CD4-positive, alpha-beta T cell (primary cell): ENCODE measurements at places on chromosomes 6 and 20. TPM values are rescaled to one million over a fixed set of nuclear protein-coding genes. Genes with fewer than 3 reads are reported as not detected.

The RUNX2 gene
- 18.0 TPM for total RNA-seq

The METTL24 gene
- not detected for total RNA-seq

The RAET1L gene
- not detected for total RNA-seq

The C20orf202 gene
- not detected for total RNA-seq

- H3K27me3 ChIP-seq, result no peaks in the 10 kb centered on the region
- H3K4me1 ChIP-seq, result no peaks in the 10 kb centered on the region
- no peak overlapping the region for H3K4me3 ChIP-seq
- no peak for DNase-seq
- H3K27ac ChIP-seq, result no peak overlapping the region
- H3K36me3 ChIP-seq, result no peaks in the 10 kb centered on the region
Observed at GRCh38 chr6:44727651-44728630, 340.4 kb downstream of the CDC5L start.

DNA sequence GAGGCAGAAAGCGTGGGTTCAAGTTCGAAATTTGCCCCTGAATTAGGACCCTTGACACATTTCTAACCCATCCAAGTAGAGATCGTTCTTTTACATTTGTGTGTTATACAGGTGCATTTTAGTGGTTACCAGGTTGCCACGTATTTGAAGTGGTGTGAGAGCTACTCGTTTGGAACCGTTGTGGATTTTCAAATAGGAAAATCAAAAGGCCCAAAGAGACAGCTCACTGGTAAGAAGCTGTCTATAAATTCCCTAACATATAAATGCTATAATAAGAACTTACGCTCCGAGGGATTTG lies 1.6 kb upstream of the REV3L start:
- H3K27me3 ChIP-seq, result no peaks in the 10 kb centered on the region
- H3K36me3 ChIP-seq, result no peaks in the 10 kb centered on the region
- no peak for DNase-seq

GRCh38 chr6:157682856-157683481 lies 140.1 kb upstream of the SNX9 start:
- H3K4me1 ChIP-seq, result no peaks in the 10 kb centered on the region
- H3K36me3 ChIP-seq, result no peaks in the 10 kb centered on the region
- no peak for DNase-seq
- H3K4me3 ChIP-seq, result no peak overlapping the region

DNA sequence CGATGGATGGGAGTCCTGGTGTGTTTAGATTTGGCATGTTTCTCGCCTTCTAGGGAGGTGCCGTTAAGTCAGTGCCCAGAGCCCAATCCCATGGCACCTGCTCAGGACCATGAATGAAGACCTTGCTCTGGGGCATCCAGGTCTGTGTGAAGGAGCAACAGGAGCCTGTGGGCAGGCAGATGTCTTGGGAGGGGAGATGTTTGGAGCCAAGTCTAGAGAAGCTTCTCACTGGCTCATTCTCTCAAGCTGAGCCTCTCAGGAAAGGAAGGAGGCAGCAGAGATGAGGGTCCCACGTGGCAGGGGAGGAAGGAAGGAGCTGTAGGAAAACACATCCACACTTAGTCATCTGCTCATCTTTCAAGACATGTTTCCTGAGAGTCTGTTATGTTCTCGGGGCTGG lies 9.5 kb upstream of the SIRPB1 start:
- H3K27me3 ChIP-seq, result no peaks in the 10 kb centered on the region
- peaks cover 51% of the 10 kb centered on the region for H3K4me1 ChIP-seq
- H3K36me3 ChIP-seq, result peaks cover 47% of the 10 kb centered on the region
- H3K27ac ChIP-seq, result peak overlapping the region; percentile 3

DNA sequence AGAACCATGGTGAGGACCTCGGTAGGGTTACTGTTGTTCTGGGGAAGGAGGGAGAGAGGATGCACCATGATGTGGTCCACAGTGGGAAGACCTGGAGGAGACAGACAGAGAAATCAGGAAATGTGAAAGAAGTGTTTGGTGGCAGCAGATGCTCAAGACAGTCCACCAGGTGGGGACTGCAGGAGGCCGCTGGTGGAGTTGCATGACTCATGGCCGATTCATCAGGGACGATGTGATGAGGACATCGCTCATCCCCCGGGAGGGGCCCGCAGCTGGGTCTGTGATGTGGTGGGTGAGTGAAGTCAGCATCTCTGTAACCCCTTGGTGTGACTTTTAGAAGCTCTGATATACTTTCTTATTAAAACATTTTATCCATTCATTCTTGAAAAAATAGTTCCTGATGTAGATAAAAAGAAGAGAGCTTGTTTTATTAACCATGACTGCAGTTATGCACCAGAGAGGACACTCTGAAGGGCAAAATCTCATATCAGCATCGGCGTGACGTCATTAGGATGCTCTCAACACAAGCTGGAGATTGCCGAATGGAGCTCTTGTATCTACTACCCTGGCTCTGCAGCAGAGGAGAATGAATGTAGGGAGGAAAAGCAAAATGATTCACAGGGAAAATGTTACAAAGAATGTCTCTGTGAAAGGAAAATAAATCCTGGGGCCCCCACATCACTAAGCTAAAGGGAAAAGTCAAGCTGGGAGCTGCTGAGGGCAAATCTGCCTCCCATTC lies 71.2 kb downstream of the RAMACL start:
- no peak overlapping the region for H3K27ac ChIP-seq
- H3K27me3 ChIP-seq, result no peaks in the 10 kb centered on the region
- H3K4me1 ChIP-seq, result peaks cover 7% of the 10 kb centered on the region
- no peaks in the 10 kb centered on the region for H3K36me3 ChIP-seq
- DNase-seq, result peak; percentile 23

GRCh38 chr6:25173951-25174474 lies 105.2 kb upstream of the CARMIL1 start:
- H3K36me3 ChIP-seq, result no peaks in the 10 kb centered on the region
- DNase-seq, result no peak
- no peak overlapping the region for H3K27ac ChIP-seq
- H3K27me3 ChIP-seq, result no peaks in the 10 kb centered on the region
- H3K4me1 ChIP-seq, result no peaks in the 10 kb centered on the region
- H3K4me3 ChIP-seq, result no peak overlapping the region

- H3K4me1 ChIP-seq, result no peaks in the 10 kb centered on the region
- no peak overlapping the region for H3K27ac ChIP-seq
- no peak for DNase-seq
Observed at GRCh38 chr6:151060096-151060765, 179.5 kb upstream of the AKAP12 start.

DNA sequence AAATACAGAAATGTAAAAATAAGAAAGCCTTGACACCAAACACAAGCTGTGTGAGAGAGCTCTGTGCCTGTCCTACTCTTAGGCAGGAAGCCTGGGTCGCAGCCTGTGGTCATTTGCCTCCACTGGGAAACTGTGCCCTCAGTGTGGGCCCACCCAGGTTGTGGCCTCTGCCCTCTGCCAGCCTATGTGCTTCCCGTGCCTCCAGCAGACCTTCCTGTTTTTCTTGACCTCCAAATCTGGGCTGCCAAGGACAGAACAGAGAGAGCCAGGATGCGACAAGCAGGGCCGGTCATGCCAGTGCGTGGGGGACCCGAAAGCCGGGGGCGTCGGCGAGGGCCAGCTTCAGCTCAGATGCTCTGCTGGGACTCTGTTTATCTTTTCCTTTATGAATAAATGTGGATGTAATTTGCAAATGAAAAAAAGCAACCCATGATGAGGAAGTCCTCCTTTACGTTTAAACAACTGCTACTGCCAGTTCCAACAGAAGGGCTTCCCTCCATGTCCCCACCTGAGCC lies 189.2 kb upstream of the EXOC2 start:
- H3K27me3 ChIP-seq, result no peaks in the 10 kb centered on the region
- no peak for DNase-seq
- no peaks in the 10 kb centered on the region for H3K36me3 ChIP-seq
- H3K27ac ChIP-seq, result no peak overlapping the region
- H3K4me3 ChIP-seq, result no peak overlapping the region

- no peaks in the 10 kb centered on the region for H3K27me3 ChIP-seq
- H3K27ac ChIP-seq, result no peak overlapping the region
- no peaks in the 10 kb centered on the region for H3K36me3 ChIP-seq
- H3K4me1 ChIP-seq, result peaks cover 6% of the 10 kb centered on the region
- DNase-seq, result no peak
Observed at GRCh38 chr20:37279820-37280219, 9.6 kb upstream of the MANBAL start.

DNA sequence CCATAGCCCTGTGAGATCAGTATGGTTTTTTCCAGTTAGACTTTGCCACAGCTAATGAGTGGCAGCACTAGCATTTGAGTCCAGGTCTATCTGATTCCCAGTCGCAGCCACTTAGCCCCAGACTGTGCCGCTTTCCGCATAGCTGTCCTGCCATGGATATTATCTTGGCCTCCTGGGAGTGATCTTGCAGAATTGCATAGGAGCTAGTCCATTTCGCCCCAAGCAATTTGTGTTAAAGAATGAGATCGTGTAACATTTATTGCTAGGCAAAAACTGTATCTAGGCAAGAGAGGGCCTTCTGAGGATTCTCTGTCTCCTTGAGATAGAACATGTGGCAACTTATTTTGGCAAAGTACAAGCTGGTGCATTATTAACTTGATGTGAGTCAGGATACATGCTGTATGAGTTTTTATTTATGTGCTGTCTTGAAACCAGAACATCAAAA lies 74.2 kb downstream of the EZR start:
- no peaks in the 10 kb centered on the region for H3K27me3 ChIP-seq
- no peak for DNase-seq
- peaks cover 31% of the 10 kb centered on the region for H3K36me3 ChIP-seq

- peaks cover 23% of the 10 kb centered on the region for H3K4me1 ChIP-seq
- H3K27ac ChIP-seq, result no peak overlapping the region
- no peak for DNase-seq
Observed at GRCh38 chr20:21523895-21524294, 10.0 kb upstream of the NKX2-2 start.

DNA sequence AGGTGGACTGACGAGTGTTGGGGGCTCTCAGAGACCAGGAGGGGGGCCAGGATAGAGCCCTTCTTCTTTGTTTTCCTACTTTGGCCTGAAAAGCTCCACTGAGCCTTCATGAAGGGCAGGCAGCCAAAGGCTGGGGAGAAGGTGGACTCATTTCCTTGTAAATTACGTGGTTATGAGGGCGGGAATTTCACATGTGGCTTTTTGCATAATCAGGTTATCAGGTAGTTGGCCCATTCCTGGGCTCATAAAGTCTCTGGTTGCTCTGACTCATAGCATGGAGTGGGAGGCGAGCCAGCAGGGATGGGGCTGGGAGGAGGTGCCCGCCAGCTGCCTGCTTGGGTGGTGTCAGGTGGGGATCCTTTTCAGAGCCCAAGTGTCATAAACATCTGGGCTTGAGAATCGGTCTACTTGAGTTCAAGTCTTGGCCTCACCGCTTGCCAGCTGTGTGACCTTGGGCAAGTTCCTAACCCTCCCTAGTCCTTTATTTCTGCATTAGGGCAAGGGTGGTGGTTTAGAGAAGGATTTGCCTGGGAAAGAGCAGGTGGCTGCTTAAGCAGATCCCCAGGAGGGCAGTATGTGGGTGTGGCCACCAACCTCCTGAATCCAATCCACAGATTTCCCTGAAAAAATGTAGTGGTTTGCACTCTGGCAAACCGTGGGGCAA lies 26.5 kb upstream of the RNF24 start:
- no peaks in the 10 kb centered on the region for H3K27me3 ChIP-seq
- H3K4me1 ChIP-seq, result peaks cover 25% of the 10 kb centered on the region
- no peak overlapping the region for H3K4me3 ChIP-seq
- no peaks in the 10 kb centered on the region for H3K36me3 ChIP-seq

DNA sequence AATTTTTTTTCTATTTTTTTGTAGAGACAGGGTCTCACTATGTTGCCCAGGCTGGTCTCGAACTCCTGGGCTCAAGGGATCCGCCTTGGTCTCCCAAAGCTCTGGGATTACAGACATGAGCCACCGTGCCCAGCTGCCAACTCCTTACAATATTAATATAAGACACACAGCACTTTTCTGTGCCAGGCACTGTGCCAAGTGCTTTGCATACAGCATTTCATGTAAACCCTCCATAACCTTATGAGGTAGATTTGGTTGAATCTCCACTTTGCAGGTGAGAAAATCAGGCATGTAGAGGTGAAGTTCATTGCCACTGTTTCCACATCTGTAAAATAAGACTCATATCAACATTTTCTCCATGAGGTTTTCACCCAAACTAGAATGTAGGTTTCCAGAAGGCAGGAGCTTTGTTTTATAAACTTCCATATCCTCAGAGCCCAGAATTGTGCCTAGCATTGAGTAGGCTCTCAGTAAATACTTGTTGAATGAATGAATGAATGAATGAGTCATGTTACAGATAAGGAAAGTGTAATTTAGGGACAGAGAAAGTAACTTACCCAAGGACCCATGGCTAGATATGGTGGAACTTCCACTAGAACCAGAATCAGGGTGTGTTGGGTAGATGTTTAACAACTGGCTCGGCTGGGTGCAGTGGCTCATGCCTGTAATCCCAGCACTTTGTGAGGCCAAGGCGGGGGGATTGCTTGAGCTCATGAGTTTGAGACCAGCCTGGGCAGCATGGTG lies 3.0 kb upstream of the CTNNBL1 start:
- H3K4me3 ChIP-seq, result no peak overlapping the region
- H3K27me3 ChIP-seq, result peaks cover 16% of the 10 kb centered on the region
- H3K36me3 ChIP-seq, result no peaks in the 10 kb centered on the region

DNA sequence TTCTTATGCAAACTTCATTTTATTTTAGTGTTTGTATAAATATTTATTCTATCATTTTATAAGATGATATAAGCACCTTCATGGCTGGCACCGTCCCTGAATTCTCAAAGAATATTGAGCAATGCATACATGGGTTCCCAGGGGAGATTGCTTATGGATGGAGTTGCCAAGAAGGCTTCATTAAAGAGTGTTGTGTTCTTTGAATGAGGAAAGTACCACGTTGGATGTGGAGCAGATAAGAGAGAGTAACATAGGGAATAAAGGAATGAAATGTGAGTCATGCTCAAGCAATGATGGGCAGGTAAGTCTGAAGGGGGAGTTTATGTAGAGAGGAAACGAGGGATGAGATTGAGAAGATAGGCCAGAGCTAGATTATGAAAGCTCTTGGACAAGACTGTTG lies 10.3 kb downstream of the DSE start:
- H3K4me3 ChIP-seq, result no peak overlapping the region
- H3K4me1 ChIP-seq, result no peaks in the 10 kb centered on the region
- DNase-seq, result no peak
- no peaks in the 10 kb centered on the region for H3K36me3 ChIP-seq
- H3K27me3 ChIP-seq, result no peaks in the 10 kb centered on the region

DNA sequence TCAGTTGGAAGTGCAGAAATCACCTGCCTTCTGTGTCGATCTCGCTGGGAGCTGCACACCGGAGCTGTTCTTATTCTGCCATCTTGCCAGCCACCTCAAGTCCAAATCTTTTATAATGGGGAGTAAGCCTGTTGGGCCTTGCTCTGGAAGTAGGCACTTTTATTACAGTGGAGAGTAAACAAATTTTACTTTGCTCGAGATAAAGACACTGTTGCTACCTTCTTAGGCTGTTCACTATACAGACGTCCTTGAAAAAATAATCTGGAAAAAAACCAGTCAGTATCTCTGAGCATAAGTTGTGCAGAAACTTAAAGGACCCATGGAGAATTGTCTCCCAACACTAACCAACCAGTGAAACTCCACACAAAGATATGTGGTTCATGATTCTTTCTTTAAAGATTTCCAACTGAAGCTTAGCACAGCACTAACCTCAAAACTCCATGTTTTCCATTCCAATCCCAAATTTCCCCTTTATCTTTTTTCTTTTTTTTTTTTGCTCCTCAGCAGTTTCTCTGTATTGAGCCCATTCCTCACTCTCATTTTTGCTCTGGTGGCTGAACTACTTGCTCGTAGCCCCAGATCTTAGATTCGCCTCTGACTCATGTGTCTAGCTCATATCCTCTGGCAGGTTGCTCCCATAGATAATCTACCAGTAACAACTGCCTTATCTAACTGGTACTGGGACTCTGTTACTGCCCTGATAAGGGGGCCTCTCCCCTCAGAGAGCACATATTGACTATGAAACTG lies 34.3 kb upstream of the COL9A1 start:
- no peak for DNase-seq
- H3K27me3 ChIP-seq, result peaks cover 4% of the 10 kb centered on the region
- no peaks in the 10 kb centered on the region for H3K4me1 ChIP-seq
- no peaks in the 10 kb centered on the region for H3K36me3 ChIP-seq
- no peak overlapping the region for H3K27ac ChIP-seq
- no peak overlapping the region for H3K4me3 ChIP-seq
